ENCODE measurements at places on chromosomes 1 and 21.

- DNase-seq, result no peak
These were observed 533.0 kb upstream of the PRMT6 start for GRCh38 chr1:106523497-106523896.

- DNase-seq, result no peak
These were observed 82.3 kb downstream of the LTN1 start for GRCh38 chr21:28910280-28910887.

GRCh38 chr1:175376194-175376593, 183.6 kb upstream of the KIAA0040 start:
- DNase-seq, result no peak

GRCh38 chr1:12143631-12144155, 23.1 kb upstream of the TNFRSF1B start:
- DNase-seq, result no peak

GRCh38 chr1:61111084-61112004, 29.0 kb downstream of the NFIA start:
- DNase-seq, result no peak

DNA sequence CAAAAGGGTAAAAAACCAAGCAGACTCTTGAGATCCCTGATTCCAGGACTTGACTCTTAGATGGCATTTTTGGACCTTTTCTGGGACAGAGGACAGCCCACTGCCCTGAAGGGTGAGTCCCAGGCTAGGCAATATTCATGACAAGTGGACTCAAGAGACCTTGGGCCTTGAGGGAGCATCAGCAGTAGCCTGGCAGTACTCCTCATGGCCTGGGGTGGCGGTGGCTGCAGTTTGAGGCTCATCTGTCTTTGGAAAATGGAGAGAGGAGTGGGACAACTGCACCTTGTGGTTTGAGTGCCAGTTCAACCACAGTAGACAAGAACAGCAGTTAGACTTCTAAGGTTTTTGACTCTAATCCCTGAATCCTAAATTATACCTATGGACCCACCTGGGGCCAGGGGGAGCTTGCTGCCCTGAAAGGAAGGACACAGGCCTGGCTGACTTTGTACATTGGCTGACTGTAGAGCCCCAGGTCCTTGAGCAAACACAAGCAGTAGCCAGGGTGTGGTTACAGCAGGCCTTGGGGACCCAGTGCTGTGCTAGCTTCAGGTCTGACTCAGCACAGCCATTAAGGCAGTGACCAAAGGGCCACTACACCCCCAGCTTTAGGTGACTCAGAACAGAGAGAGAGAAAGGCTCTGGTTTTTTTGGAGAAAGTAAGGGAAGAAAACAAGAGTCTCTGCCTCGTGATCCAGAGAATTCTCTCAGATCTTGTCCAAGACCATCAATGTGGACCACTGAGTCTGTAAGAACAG, 1023.2 kb downstream of the KCNT2 start:
- DNase-seq, result no peak

DNA sequence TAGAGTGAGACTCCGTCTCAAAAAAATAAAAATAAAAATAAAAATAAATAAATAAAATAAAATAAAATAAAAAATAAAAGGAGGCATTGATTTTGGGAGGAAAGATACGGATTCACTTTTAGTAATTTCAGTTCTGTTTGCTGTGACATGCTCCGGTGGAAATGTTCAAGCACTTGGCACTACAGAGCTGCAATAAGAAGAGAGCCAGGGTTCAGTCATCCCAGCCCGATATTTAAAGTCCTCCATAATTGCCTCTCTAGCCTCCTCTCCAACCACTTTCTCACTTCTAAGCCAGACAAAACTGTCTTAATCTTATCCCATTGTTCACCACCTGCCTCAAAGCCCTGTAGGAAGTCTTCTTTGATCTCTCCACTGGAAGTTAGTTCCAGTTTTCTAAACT, 55.0 kb upstream of the MACF1 start:
- DNase-seq, result no peak

GRCh38 chr1:3899754-3900149, 320 bp downstream of the C1orf174 start:
- no peak for DNase-seq

- DNase-seq, result peak; percentile 37
These were observed 83.1 kb downstream of the HHIPL2 start for GRCh38 chr1:222464841-222465210.

DNA sequence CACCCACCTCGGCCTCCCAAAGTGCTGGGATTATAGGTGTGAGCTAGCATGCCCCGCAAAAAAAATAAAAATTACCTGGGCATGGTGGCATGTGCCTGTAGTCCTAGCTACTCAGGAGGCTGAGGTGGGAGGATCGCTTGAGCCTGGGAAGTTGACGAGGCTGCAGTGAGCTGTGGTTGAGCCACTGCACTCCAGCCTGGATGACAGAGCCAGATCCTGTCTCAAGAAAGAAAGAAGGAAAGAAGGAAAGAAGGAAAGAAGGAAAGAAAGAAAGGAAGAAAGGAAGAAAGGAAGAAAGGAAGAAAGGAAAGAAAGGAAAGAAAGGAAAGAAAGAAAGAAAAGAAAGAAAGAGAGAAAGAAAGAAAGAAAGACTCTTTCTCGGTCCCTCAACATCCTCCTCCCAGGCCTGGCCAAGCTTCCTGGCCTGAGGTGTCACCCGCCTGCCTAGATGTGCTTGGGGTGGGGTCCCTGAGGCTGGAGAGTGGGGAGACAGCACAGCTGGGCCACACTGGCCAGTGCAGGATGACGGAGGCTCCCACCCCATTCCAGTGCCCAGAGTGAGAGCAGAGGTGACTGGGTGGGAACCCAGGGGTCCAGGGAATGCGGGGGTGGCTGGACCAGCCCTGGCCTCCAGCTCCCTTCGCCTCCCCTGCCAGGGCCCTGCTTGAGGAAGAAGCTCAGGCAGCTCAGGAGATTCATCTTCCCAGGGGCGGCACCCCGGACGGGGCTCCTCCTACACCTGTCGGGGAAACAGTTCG, 10.2 kb upstream of the GNB1 start:
- DNase-seq, result no peak

DNA sequence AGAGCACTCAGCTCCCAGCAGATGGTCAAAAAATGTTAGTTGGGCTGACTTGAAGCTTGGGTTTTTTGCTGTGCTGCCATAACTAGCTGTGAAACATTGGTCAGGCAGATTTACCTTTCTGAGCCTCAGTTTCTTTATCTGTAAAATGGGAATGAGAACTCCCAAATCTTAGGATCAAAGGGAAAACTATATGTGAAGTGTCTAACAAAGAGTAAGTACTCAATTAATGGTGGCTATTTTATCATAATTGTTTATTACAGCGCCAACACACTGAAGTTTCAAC, 164.2 kb upstream of the POU3F1 start:
- no peak for DNase-seq

- no peak for DNase-seq
These were observed 106.0 kb upstream of the GNG12 start for GRCh38 chr1:67939186-67939743.

DNA sequence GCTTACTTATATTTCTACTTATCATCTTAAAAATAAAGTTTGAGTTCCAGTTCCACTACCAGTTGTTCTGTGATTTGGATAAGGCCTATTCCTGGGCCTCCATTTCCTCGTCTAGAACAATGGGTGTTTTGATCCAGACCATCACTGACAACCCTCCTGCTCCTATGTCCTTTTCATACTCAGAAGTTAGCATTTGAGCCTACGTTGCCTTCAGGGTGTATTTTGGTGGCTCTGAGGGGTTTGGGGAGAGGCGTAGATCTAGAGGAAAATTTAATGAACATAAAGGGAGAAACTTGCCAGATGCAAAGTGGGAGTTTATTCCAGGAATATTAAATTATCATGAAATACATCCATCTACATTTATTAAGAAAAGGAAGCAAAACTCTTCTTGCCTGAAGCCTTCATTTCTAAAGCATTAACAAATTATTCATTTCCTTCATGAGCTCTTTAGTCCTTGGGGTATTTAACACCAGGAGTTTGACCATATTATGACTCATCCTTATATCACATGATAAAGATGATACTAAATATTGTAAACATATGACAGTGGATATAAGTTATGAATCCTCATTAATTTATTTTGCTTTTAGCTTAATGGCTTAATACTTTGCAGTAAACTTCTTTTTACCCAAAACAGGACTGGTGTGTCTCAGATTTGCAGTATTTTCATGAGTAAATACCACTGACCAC, 47.2 kb upstream of the SYT14 start:
- no peak for DNase-seq

- DNase-seq, result no peak
These were observed 16.6 kb downstream of the TEX35 start for GRCh38 chr1:178529364-178530036.

GRCh38 chr1:248697907-248698306, 4.7 kb downstream of the OR14I1 start:
- no peak for DNase-seq

GRCh38 chr21:46562964-46563607, 41.8 kb downstream of the S100B start:
- DNase-seq, result no peak

GRCh38 chr1:113118266-113118665, 45.3 kb downstream of the LRIG2 start:
- DNase-seq, result no peak

DNA sequence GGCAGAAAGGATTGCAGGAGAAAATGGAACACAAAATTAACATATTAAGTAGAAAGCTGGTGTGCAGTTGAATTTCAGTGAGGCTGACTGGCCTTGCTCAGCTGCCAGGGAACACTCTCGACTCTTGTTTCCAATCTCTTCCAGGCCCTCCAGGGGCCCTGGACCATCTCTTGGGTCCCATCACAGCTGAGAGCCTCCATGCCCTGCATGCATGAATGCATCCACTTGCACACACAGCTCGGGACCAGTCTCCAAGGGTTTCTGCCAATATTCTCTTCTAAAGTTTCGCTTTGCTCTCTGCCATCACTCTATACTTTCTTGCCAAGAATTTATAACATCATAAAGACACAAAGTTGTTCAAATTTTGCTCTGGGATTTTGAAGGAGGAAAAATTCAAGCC, 200.3 kb downstream of the DSCAM start:
- no peak for DNase-seq

GRCh38 chr1:78058670-78059069, 12.9 kb downstream of the GIPC2 start:
- no peak for DNase-seq

DNA sequence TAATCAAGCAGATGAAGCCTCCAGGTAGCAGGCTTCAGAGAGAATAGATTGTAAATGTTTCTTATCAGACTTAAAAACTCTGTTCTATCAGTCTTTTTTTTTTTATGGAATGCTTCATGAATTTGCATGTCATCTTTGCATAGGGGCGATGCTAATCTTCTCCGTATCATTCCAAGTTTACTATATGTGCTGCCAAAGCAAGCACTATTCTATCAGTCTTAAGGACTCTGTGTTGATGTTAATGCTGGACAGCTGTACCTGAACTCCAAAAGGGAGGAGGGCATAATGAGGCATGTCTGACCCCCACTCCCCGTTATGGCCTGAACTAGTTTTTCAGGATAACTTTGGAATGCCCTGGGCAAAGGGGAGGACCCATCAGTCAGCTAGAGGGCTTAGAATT, 66.8 kb upstream of the PRRC2C start:
- DNase-seq, result no peak

GRCh38 chr1:153803470-153804056, 28.4 kb downstream of the SLC27A3 start:
- no peak for DNase-seq

GRCh38 chr1:89757532-89757931, 63.3 kb upstream of the LRRC8D start:
- DNase-seq, result peak; percentile 92

DNA sequence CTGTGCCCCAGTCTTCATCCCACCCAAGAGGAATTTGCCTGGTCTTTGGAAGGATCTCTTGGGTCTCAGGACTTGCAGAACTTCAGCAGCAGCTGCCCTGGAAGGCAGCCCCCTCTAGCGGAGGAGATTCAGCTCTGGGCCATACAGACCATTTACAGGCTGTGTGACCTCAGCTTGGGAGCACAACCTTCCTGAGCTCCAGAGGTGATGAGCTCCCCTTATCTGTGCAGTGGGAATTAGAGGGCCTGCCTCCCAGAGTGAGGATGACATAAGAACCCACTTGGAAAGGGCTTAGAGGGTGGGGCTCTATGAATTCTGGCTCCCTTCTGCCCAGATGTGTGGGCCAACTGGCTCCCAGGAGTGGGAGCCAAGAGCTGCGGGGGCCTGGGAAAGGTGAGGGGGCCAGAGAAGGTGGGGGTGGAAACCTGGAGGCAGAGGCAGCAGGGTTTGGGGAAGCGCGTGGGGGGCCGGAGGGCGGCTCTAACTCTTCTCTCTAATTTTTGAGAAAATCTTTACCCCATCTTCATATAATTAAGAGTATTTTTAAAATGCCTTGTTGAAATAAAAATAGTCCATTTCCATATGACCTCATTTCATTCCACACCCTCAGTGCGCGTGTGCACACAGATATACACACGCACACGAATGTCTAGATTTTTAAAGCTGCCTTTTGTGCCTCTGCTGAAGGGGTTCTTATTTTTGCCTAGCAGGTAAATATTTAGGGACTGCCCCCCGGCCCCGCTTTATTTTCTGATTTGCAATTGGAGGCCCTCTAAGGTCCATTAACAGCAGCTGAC, 21.5 kb downstream of the EPHB2 start:
- no peak for DNase-seq

DNA sequence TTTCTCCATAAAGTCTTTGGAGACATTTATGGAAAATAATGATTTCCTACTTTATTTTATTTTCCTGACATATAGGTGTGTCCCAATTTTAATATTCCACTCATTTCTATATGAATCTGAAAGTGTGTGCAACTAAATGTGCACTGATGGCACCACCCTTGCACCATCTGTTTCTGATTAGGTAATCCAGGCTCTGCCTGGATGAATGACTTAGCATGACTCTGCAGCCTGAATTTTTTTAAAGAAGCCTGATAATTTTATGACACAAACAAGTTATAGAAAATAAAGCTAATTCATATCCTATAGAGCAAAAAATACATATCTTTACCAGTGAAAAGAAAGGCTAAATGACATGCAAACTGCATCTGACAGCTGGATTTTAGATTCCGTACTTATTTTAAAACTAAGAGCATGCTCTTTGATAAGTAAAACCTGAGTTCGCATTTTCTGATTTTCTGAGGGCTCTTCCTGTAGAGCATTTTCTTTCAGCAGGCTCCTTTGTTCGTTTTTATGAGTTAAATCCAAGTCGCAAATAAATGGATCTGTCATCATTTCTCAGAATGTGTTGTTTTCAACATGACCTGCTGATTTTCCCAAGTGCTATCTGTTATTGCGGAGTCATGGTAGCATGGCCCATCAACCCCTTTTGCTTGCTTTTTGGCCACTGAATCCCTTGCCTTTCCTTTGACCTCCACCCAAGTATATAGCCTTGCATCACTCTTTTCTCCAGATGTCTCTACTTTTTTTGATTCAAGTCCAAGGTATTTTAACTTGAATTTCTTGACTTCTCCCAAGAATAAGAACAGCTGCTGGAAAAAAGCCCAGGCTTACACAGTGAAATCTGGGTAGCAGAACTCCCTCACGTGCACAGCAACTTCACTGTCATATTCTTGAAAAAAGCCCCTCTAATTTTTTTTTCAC, 52.8 kb upstream of the LYPLAL1 start:
- DNase-seq, result peak; percentile 25

All from SIG-M5 (cell line).